ENCODE measurements at places on chromosomes 3 and 15. TPM values are rescaled to one million over a fixed set of nuclear protein-coding genes. Genes with fewer than 3 reads are reported as not detected.

DNA sequence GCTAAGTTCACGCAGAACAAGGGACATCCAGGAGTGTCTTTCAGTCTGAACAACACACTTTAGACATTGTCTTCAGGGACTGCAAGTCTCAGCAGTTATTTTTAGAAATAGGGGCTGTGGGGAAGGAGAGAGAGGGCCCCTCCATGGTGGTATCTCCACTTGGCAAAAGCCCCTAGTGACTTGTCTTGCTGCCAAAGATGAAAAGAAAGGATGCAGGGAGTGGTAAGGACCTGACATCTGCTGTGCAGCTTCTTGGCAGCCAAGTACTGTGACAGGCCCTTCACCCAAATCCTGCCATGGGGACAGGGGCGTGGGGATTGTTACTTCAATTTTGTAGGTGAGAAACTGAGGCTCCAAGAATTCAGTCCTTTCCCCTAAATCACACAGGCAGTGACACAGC lies 21.0 kb upstream of the SEMA6D start:
- no peak for DNase-seq

GRCh38 chr15:95492388-95493070 lies 838.0 kb upstream of the NR2F2 start:
- DNase-seq: no peak

The ZBTB47 gene
- 13.1 TPM for polyA plus RNA-seq

The KY gene
- polyA plus RNA-seq: 1.9 TPM

- no peak for DNase-seq
These were observed 87.0 kb upstream of the MYO5C start for GRCh38 chr15:52382647-52383046.

The RTP3 gene
- not detected for polyA plus RNA-seq

DNA sequence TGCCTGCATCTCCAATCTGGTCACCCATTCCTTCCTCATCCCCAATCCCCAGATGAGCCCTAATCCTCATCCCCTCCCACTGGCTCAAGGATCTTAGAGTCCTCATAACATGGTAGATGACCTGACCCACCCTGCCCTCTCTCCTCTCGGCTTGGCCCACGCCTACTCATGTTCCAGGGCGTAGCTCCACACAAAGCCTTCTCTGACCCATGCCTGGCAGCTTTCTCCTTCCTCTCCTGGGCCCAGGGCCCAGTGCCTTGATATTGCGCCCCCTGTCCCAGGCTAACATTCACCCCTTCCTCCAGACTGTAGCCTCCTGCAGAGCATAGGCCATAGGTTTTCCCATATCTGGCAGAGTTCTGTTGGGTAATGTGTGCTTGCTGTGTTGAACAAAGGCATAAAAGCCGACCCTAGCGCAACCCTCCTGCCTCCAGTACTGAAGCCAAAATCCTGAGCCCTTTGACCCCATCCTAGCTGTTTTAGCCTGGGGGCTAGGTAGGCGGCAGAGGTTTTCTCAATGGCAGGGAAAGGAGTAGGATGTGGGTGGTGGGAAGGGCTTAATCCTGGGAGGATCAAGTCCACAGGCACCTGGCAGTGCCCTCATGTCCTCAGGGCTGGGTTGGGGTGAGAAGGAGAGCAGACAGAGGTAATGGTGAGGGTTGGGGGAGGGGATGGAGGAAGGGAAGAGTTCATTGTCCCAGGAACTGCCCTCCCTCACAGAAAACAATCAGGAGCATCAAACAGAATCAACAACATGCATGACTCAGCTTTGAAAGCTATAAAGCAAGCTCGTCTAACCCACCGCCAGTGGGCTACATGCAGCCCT lies 35.5 kb downstream of the MESD start:
- DNase-seq: no peak

GRCh38 chr15:46735115-46735514 lies 982.2 kb upstream of the SEMA6D start:
- no peak for DNase-seq

The NR1I2 gene
- polyA plus RNA-seq: 0.77 TPM

- no peak for DNase-seq
These were observed 65.5 kb downstream of the ADCY5 start for GRCh38 chr3:123383091-123384053.

The DISP2 gene
- 2.4 TPM for polyA plus RNA-seq

DNA sequence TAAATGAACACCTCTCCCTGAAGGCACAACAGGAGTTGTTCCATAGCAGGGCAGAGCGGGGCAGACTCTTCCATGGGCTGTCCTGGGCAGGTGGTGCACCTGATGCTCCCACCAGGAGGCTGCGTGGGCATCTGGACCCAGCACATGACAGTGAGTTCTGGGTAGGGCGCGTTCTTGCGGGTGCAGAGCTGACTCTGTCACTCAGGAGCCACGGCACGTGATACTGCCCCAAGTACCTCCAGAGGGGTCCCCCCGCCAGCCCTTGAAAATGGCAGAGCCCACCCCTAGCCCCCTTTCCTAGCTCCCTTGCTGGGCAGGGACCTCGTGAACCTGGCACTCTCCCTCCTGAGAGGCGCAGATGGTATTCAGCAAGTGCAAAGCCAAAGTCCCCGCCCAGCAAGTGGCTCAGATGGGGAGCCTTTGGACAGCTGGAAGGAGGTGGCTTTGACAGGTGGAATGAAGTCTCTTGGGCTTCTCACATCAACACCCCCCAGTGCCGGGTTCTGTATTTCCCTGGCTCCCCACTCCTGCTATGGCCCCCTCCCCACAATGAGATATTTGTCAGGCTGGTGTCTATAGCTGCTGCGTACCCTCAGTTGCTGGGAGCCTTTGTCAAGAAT lies 172.1 kb downstream of the TBC1D2B start:
- no peak for DNase-seq

The WDR93 gene
- 1.8 TPM for polyA plus RNA-seq

- DNase-seq: no peak
These were observed 67.7 kb downstream of the IFT80 start for GRCh38 chr3:160331127-160331937.

- no peak for DNase-seq
These were observed 10.0 kb downstream of the SNTN start for GRCh38 chr3:63662500-63662899.

DNA sequence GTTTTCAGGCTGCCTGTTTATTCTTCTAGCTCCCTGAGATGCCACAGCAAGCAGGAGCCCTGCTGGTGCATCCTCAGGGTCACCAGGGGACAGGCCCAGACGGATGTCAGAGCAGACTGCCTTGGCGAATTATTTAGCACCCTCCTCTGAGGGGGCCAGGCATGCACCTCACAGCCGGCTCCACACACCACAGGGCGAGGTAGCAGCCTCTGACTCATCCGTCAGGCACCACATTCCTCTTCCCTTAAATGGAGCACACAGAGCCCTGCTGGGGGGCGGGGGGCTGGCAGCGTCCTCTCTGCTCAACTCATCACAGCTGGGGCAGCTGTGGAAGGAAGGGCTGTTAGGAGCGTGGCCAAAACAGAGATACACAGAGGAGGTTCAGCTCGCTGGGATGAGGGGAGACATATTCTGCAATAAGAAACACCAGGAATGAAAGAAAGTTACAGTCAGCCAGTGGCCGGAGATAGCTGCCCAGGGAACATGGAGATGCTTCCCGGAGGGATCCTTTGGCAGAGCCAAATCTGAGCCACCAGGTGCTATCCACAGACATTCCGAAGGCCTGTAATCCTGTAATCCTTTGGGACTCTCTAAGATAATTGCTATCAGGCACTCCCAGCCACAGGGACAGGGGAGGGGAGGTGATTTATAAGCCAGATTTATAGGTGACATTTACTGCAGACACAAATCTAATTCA lies 13.9 kb upstream of the PRICKLE2 start:
- DNase-seq: peak; percentile 77

GRCh38 chr15:55989383-55989782 lies 4.0 kb downstream of the NEDD4 start:
- DNase-seq: no peak

- DNase-seq: no peak
These were observed 45.0 kb downstream of the EEFSEC start for GRCh38 chr3:128198313-128198712.

The FBLN2 gene
- polyA plus RNA-seq: 33.4 TPM

The HYAL1 gene
- 2.7 TPM for polyA plus RNA-seq

The PLXND1 gene
- polyA plus RNA-seq: 167 TPM

The DUOX2 gene
- polyA plus RNA-seq: 0.66 TPM

DNA sequence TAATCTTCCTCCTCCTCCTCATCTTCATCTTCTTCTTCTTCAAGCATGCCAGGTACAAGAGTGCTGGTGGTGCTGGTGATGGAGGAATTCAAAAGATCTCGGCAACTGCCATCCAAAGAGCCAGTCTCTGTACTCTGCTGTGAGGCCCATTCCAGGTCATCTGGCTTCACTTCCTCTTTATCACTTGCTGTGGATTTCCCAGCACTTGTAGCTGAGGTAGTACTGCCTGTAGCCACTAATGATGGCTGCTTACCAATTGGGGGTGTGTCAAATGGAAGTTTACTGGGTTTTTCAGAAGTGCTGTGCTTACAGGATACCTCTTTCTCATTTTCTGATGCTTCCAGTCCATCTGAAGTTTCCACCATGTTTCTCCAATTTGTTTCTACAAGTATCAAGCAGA lies 28.8 kb upstream of the SHC4 start:
- no peak for DNase-seq

- no peak for DNase-seq
These were observed 790.7 kb downstream of the ROBO1 start for GRCh38 chr3:78977073-78977472.

- no peak for DNase-seq
These were observed 43.6 kb downstream of the NMNAT3 start for GRCh38 chr3:139634111-139634635.

DNA sequence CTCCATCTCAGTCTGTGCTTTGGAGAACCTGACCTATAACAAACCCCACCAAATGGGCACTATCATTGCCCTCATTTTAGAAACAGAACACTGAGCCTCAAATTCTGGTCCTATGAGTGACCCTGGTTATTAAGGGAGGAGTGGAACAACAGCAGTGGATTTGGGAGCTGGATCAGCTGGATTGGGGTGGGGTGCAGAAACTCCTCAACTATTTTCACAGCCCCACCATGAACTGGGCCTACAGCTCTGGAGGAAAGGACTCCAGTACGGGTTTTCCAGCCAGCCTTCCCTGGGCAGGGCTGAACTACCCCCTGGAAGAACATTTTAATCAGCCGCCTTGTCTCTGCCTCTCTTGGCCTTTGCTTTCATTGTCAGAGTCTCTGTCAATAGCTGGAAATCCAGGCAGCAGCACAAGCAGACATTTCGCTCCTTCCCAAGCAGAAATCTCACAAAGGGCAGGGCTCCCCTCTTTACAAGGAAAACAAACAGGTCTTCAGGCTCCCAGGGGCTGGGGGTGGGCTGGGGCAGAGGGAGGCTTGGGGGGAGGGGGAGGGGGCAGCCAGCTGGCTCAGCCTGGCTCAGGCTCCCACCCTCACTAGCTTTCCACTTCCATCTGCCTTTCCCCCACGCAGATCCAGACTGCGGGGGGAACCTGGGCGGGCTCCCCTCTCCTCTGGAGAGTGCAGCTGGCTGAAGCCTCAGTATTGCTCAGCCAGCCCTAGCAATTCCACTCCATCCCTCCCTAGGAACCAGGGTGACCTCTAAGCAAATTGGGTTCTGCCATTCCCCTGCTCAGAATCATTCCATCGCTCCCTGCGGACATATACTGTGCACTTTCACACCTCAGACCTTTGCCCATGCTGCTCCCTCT lies 13.7 kb upstream of the TLE3 start:
- DNase-seq: peak; percentile 89

DNA sequence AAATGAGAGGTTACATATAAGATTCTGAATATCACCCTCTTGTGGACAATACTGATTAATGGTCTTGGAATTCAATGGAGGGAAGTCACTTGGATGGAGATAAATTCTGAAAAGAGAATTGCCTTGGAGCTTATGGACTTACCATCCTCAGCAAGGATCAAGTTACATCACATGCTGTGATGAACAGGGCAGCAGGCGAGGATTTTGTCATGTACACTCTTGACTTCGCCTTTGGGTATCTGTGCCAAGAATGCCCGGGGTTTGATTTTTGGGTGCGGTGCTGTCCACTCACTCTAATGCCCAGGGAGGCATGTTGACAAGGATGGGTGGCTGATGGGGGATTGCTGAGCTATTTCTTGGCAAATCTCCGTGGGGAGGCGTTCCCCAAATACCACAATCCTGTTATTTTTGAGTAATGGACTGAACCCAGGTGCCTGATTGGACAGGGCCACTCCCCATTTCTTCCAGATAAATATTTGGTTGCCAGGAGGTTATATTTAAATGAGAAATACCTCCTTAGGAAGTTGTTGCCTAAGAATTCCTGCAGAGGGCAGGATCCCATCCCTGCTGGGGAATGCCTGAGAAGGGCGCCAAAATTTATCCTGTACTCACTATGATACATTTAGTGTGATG lies 96.3 kb downstream of the TPRG1 start:
- DNase-seq: no peak

- DNase-seq: no peak
These were observed 42.2 kb downstream of the SLC28A1 start for GRCh38 chr15:84926491-84927230.

The ACTRT3 gene
- polyA plus RNA-seq: 2.1 TPM

GRCh38 chr15:92803852-92804609 lies 96.1 kb upstream of the CHD2 start:
- peak; percentile 51 for DNase-seq

DNA sequence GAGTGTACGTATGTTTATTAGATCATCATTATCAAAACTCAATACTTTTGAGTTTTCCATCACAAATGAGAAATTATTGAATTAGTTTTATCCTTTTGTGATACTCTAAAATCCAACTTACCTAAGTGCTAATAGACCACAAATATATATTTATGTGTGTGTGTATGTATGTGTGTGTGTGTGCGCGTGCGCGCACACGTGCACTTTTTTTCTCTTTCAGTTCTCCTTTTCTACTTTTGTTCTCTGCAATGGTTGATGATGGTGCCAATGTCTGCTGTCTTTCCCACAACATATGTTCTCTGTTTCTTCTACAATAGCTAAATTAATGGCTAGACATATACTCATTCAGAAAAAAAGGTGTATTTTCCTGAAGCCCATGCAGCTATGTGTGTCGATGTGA lies 571.6 kb upstream of the ARPP21 start:
- no peak for DNase-seq

DNA sequence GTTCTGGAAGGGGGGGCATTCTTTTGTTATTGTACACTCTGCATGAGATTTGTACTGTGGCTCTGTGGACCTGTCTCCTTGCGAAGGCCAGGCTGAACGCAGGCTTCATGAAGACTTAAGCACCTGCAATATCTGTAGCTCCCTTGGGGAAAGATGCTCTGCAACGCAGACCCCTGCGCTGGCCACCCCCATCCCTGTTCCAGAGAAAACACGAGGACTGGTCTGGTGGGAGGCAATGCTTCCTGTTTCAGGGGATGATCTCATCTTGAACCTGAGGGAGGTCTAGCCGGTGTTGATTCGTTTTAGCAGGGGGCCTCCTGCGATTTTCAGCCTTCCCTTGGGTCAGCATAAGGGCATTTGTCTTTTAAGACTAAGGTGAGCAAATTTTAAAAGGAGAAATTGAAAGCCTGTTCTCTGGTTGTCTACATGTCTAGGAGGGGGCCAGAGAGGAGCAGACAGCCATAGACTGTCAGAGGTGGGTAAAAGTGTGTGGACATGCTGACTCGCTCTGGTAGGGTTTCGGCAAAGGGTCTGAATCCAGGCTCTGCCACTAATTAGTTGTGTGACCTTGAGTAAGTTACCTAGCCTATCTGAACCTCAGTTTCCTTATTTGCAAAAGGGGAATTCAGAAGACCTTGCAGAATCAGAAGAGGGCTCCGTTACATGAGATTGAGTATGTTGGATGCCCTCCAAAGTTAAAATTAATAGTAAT lies 80.9 kb upstream of the RASGRF1 start:
- no peak for DNase-seq
